Neuronal stem cell (in vitro differentiated cells): ENCODE measurements at places on chromosomes 3 and 15.

DNA sequence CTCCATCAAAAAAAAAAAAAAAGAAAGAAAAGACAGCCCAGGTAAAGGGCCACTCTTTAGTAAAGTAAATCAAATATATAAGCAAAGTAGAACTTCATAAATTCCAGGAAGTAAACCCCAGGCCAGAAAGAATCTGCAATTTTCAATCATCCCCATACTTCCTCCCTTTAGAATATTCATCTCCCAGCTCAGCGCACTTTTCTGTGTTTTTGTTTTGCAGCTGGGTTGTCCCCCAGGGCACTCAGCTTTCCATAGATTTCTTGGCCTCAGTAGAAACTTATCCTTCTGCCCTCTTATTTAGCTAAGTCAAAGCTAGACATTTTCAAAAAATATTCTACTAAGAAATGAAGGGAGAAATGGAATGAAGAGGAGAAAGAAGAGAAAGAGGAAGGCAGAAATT, 24.0 kb upstream of the SPRED1 start:
- DNase-seq: no peak

GRCh38 chr3:38811822-38812221, 4.2 kb downstream of the SCN10A start:
- no peak for DNase-seq

- no peak for DNase-seq
Observed at GRCh38 chr15:85534031-85534430, 153.6 kb downstream of the AKAP13 start.

GRCh38 chr3:132997404-132998185, 40.6 kb upstream of the TMEM108 start:
- no peak for DNase-seq

DNA sequence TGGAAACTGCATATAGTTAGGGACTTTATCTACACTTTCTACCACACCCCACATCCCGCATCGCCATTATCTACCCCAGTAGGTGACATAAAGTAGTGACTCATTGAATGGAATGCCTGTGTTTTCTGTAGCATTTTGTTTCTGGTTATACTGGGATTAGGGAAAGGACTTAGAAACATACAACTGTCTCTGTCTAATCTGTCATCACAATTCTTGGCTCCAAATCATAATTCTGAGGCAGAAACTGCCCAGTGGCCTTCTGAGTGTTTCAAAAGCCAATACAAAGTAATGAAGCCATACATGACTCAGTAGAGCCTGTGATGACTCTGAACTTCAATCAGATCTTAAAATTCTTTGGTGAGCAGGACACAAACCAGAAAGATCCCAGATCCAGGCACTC, 115.7 kb upstream of the CHRM5 start:
- no peak for DNase-seq

GRCh38 chr3:62090066-62090465, 283.3 kb downstream of the FEZF2 start:
- DNase-seq: no peak
